Heart right ventricle (tissue), 16 donors: ENCODE measurements at places on chromosomes 3 and 15. TPM values are rescaled to one million over a fixed set of nuclear protein-coding genes. Genes with fewer than 3 reads are reported as not detected.

SLC9C1 gene
- total RNA-seq: 0.80 TPM

OR5K2 gene
- not detected for total RNA-seq

CKMT1A gene
- not detected for total RNA-seq

ZNF860 gene
- total RNA-seq: 0.07 TPM

STARD9 gene
- total RNA-seq: 8.9 TPM
